ENCODE measurements at places on chromosomes 12 and 14.

- DNase-seq: no peak
These were observed 153.4 kb downstream of the PIK3C2G start for GRCh38 chr12:18414671-18415070.

GRCh38 chr14:99564256-99564925 lies 39.6 kb downstream of the CCDC85C start:
- no peak for DNase-seq

GRCh38 chr12:109967383-109968031 lies 28.7 kb downstream of the GIT2 start:
- DNase-seq: no peak

- DNase-seq: no peak
These were observed 345.0 kb downstream of the SLC16A7 start for GRCh38 chr12:59940631-59941342.

- DNase-seq: no peak
These were observed 355.2 kb downstream of the PCNX1 start for GRCh38 chr14:71262441-71262840.

- DNase-seq: no peak
These were observed 24.8 kb downstream of the KLC1 start for GRCh38 chr14:103653805-103654204.

GRCh38 chr12:50050410-50051098 lies 6.8 kb upstream of the ASIC1 start:
- no peak for DNase-seq

DNA sequence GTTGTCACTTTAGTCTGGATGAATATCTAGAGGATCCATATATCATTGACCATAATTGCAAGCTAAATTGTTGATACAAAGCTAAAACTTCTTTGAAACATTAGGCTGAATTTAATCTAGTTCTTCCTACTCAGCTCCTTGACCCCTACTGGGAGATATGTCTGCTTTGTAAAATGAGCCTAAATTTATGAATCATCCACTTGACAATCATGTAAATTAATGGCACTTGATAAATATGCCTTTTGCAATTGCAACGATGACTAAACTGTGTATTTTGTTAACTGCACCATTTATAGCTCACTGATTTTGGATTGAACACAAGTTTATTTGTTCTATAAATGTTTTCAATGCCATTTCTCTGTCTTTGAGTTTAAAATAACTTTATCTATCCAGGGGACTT lies 1616.5 kb upstream of the FLRT2 start:
- no peak for DNase-seq

DNA sequence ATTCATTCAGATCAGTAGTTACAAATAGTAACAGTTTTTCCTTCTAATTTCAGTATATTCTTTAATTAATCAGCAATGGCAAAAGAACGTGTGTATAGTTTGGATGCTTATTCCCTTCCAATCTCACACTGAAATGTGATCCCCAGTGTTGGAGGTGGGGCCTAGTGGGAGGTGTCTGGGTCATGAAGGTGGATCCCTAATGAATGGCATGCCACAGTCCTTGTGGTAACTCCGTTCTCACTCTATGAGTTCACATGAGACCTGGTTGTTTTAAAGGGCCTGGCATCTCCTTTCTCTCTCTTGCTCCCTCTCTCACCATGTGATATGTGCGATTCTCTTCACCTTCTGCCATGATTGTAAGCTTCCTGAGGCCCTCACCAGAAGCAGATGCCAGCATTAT lies 18.9 kb upstream of the SYNDIG1L start:
- DNase-seq: no peak

DNA sequence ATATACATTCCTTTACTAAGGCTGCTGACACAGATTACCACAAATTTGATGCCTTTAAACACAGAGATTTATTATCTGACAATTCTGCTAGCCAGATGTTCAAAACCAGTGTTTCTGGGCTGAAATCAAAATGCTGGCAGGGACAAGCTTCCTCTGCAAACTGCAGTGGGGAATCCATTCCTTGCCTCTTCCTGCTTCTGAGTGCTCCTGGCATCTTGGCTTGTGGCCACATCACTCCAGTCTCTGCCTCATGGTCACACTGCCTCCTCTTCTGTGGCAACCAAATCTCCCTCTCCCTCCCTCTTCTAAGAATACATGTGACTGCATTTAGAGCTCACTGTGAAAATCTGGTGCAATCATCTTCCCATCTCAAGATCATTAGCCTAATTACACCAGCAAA lies 235.7 kb downstream of the TTC8 start:
- DNase-seq: no peak

GRCh38 chr12:80045594-80045993 lies 53.7 kb upstream of the OTOGL start:
- no peak for DNase-seq

GRCh38 chr14:96252323-96252998 lies 3.5 kb upstream of the BDKRB1 start:
- DNase-seq: no peak

GRCh38 chr14:36818246-36818645 lies 156.6 kb downstream of the PAX9 start:
- no peak for DNase-seq

DNA sequence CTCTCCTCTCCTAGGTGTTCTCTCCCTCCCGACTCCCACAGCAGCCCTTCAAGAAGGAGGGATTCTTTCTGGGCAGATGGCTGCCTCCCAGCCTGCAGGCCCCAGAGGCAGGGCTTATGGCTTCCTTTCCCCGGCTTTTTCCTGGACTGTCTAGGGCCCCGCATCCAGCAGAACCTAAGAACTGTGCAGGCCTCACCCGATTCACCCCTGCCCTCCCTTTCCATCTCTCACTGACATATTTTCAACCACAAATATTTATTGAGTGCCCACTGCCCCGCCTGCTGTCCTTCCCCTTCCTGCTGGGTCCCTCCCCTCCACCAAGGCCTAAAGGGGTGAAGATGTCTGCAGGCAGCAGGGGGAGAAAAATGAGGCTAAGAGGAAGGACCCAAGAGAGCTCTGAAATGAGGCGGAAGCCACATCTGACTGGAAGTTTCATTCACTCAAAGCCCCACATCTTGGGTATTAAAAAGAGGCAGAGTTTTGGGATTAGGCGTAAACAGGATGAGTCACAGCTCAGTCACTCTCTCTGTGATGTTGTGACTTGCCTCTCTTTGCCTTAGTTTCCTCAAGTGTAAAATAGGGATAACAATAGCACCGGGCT lies 2.9 kb downstream of the SCNN1A start:
- DNase-seq: no peak

DNA sequence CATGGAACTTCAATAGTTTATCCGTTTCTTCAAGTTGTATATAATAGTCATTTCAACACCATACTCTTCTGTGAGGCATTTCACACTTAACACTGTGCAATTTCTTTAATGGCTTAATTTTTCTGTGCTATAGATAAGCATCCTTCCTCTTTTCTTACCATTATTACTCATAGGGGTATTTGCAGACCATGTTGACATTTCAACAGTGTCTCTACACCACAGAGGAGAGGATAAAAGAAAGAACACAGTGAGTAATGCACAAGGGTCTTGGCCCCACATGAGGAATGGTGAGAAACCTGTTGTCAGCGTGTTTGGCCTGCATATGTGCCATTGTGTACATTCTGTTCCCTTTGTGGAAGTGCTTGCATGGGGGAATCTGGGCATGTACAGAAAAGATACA lies 421.5 kb upstream of the MDGA2 start:
- DNase-seq: no peak

DNA sequence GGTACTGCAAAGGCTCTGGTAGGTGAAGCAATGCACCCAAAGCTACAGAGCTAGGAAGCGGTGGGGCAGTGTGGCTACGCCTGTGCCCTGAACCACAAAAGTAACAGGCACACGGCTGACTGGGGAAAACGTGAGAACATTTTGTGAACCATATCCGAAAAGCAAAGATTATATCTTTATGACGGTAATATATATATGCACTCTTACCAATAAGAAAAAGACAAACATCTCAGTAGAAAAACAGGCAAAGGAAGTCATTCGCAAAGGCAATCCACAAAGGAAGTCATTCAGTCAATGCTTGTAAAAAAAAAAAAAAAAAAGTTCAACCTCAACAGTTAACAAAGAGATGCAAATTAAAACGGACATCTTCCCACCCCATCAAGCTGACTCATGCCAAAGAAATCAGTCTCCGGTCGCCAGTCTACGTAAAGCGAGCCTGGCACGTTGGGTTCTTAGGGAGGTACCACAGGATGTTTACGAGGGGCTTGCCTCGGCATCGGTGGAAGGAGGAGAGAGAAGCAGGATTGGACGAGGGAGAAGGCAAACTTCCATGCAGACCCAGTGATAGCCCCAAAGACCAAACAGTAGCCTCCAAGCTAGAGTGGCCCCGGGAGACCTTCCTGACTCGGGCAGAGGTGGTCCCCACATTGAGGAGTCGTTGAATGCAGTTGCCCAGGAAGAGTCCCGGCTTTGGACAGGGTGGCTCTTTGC lies 39.4 kb upstream of the PPP2R5C start:
- DNase-seq: no peak

GRCh38 chr12:115943310-115943629 lies 334.2 kb downstream of the MED13L start:
- no peak for DNase-seq
